ENCODE measurements at places on chromosomes 3 and 15.

GRCh38 chr3:195810455-195810845, 1.3 kb downstream of the MUC4 start:
- no peak for DNase-seq

- DNase-seq = no peak
These were observed 125.9 kb upstream of the DLG1 start for GRCh38 chr3:197424266-197424665.

GRCh38 chr3:23238578-23238977, 35.5 kb downstream of the UBE2E2 start:
- no peak for DNase-seq

DNA sequence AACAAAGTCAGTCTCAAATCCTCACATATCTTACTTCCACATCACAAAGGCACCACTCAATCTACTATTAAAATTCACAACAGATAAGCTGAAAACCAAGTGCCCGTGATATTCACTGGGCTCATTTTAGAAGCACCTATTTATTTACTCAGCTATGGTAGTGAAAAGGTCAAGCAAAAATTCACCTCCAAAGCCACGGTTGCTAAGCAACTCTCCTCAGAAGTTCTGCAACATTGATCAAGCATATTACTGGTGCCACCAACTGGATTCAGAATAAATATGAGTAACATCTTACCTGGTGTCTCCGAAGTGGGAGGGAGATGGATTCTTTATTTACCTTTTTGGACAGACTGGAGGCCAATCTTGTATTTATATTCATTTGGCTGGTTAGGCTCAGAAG, 714.8 kb downstream of the FHIT start:
- no peak for DNase-seq

DNA sequence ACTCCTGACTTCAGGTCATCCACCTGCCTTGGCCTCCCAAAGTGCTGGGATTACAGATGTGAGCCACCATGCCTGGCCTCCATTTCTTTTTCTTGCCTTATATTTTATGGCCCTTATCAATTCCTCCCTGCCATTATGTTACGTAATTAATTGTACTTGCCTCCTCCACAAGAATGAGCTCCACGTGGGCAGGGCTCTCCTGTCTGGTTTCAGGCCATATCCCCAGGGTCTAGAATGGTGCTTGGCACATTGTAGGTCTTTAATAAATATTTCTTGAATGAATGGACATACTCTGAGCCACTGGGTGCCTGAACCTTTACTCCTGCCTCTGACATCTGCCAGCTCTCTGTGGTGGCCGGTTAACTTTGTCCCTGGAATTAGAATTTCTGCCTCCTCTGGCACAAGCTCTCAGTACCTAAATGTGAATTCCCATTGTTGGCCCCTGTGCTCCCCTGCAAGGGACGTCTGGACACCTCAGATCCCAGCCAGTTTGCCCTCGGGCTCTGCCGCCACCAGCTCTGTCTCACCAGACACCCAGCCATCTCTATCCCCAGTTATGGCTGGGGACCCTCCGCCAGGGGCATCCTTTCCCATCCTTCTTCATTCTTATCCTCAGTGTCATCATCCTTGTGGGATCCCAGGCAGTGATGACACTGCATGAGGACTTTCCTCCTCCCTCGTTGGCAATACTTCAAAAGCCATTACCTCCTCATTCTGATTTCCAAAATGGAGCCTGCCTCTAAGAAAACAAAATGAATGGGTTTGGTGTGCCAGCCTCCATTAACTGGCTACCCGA, 165.6 kb upstream of the SMAD3 start:
- DNase-seq = no peak

GRCh38 chr3:116947809-116948208, 238.2 kb downstream of the TUSC7 start:
- no peak for DNase-seq

Data from activated CD4-positive, alpha-beta T cell treated with anti-CD3 and anti-CD28 coated beads for 4 hours (primary cell).